ENCODE measurements at places on chromosomes 3 and 15.

DNA sequence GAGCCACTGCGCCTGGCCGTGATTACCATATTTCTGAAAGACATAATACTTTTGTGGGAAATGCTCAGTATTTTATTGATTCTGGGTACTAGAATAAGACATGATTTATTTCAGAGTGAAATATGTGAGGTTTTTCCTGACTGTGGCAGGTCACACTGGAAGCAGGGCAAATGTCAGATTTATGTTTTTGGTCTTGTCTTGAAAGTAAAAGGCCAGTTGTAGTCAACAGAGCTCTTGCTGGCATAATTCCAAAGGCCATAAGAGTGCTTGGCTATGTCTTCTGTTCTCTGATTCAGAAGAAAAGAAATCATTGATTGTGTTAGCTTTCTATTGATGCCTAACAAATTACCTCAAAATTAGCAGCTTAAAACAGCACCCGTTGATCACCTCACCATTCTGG, 176.4 kb downstream of the TJP1 start:
- no peak for DNase-seq

- DNase-seq: no peak
These were observed 166.2 kb downstream of the CHDH start for GRCh38 chr3:53680028-53680427.

- DNase-seq: no peak
These were observed 153.8 kb upstream of the RAP2B start for GRCh38 chr3:153008226-153008625.

DNA sequence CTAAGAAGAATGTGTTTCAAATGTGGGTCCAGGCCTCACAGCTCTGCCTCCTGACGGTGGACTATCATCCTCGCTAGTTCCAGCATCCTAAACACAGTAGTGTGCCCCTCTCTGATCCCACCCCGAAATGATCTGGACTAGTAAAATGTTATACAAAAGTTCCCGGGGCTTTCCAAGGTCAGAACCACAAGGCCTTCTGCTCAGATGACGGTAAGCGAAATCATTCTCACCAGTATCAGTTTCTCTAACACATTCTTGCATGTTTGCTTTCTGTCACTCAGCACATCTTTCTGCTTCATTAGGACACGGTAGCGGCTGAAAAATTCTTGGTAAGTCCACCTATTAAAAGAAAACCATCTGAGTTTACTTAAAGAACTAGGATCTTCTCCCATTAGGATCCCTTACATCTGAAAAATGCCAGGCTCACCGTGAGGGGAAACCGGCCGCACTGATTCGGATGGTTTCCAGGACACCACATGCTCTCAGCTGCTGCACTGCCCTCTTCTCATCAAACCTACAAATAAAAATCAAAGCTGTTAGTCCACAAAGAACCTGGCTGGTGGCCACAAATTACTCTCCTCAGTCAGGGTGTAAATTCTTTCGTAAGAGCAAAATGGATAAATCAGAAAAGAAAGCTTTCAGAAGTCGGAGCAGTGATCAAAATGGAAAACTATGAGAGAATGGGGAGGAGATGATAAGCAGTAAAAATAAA, 83.9 kb upstream of the MYO5C start:
- DNase-seq: no peak

DNA sequence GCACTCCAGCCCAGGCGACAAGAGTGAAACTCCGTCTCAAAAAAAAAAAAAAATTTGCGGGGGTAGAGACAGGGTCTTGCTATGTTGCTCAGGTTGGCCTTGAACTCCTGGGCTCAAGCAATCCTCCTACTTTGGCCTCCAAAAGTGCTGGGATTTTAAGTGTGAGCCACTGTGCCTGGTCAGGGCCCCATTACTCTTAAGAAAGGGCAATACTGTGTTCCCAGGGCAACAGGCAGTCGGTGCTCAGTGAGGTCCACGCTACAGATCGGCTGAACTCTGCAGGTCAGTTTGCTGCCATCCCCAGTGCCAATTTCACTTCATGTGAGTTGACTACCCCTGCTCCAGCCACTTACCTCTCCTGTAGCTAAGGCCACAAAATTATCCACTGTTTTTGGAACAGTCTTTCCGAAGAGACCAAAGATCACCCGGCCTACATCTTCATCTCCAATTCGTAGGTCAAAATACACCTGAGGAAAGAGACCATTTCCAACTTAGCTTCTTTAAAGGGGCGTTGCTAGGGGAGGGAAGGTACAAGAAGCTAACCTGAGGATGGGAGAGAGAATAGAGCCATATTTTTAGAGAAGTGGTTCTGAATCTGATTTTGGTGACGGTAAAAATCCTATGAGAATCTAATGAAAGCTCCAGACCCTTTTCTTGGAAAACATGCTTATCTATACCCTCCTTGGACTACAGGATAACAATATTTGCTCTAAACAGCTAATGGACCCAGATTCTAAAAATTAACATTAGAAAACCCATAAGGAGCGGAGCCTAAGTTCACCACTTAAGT, 939 bp downstream of the PPIB start:
- no peak for DNase-seq

GRCh38 chr3:112357930-112358780, 25.2 kb downstream of the CD200 start:
- no peak for DNase-seq

DNA sequence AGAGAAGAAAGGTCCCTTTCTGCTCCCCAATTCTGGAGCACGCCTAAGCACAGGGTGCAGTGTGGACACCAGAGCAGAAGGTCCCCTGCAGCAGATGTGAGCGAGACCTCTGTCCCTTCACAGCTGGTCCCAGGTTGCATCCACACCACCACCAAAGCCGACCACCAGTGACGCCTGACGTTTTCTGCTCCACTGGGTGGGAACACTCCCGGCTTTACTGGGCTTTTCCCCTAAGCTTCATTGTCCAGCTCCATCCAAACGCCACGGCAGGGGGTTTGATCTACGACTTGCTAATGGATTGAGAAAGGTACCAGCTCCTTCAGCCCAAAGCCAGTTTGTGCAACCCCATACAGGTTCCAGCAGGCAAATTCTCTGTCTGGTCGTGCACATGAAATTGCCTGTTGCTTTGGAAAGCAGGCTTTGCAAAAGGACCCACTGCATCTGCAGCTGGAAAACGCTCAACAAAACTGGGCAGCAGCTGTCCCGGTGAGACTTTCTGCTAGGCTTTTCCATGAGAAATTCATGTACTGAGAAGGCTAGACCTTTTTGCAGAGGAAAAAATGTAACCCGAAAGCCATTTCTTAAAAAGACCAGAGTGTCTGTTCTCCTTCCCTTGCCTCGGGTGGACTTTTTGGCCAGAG, 31.1 kb downstream of the ADAMTS17 start:
- DNase-seq: no peak

GRCh38 chr3:192824313-192824712, 93.3 kb downstream of the MB21D2 start:
- no peak for DNase-seq

DNA sequence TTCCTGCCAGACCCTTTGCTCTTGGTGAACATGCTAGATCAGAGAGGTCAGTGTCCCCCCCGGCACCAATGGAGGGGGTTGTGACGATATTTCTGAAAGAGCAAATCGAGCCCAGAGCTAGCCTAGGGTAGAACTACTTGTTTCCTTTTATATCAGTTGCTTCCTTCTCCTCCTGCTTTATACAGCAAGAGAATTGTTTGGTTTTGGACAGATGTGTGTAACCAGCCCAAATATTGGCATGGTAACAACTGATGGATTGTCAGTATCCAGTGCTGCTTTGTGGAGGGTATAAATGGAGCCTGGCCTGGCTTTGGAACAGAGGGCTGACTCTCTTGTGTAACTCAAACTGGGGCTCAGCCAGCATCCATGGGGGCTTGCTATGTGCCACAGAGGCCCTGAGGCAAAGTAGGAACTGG, 27.2 kb downstream of the SNX1 start:
- no peak for DNase-seq

DNA sequence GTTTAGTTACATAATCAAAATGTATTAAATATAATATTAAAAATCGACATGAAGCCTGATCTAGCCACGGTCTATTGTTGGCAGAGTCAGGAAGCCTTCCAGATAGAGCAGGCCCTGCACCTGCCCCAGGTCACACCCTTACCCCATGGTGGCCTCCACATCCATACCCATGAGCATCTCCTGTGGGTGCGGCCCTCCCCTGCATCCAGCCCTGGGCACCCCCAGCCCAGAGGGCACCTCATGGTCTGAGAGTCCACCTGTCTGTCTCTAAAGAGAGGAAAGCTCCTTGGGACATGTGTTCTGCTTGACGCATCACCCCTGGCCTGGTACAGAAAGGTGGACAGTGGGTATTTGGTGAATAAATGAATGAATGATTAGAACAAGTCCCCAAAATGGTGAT, 37.2 kb upstream of the CSPG4 start:
- DNase-seq: no peak

DNA sequence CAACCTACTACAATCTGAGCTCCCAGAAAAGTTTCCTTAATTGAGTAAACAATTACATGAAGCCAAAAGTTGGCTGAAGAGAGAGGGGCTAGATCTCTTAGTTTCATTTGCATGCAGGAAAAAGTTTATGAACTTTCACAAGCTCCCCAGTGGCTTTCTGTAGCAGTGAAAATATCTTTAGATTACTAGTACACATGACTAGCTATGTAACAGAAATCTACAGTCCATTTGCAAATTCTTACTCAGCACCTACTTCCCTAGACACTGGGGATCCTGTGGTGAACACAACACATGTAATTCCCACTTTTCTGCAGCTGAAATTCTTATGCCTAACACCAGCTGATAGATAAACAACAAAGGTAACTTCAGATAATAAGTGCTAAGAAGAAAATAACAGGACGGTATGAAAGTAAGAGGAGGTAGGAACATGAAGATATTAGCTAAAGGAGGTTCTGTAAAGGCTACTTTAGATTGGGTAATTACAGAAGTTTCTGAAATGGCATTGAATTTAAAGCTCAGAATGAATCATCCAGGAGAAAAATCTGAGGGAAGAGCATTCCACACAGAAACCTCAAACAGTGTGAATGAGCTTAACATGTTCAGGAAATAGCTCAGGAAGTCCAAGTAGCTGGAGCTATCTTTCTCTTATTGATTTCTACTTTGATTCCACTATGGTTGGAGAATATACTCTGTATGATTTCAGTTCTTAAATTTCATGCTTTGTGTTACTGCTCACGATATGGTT, 204.8 kb downstream of the MAGI1 start:
- DNase-seq: no peak

GRCh38 chr3:24437326-24437725, 57.3 kb downstream of the THRB start:
- DNase-seq: no peak

DNA sequence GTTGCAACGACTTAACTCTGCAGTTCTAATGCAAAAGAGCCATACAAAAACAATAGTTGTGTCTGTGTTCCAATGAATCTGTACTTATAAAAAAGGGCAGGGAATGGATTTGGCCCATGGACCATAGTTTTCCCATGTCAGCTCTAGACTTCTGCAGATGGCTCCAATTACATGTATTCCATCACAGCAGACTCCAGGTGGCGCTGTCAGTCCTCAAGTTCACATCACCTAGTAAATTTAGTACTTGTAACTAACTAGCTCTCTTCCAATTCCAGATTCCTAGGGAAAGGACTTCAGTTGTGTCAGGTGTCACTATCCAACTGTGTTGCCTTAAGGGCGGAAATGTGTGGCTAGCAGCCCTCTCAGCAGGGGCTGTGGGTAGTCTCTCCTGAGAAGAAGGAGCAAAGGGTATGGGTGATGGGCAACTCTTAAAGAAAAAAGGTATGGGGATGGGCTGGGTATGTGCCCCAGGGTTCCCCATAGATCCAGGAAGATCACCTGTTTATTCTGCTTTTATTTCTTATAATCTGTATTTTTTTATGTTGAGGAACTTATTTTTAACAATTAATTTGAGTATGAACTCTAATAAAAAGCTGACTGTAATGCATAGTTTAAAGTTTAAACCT, 36.2 kb downstream of the BBS4 start:
- DNase-seq: peak; percentile 46

- no peak for DNase-seq
These were observed 16.6 kb downstream of the MASP1 start for GRCh38 chr3:187274977-187275338.
